ENCODE measurements at places on chromosomes 11 and 22.

- no peak for DNase-seq
These were observed 60.5 kb downstream of the OSBP2 start for GRCh38 chr22:30754971-30755758.

DNA sequence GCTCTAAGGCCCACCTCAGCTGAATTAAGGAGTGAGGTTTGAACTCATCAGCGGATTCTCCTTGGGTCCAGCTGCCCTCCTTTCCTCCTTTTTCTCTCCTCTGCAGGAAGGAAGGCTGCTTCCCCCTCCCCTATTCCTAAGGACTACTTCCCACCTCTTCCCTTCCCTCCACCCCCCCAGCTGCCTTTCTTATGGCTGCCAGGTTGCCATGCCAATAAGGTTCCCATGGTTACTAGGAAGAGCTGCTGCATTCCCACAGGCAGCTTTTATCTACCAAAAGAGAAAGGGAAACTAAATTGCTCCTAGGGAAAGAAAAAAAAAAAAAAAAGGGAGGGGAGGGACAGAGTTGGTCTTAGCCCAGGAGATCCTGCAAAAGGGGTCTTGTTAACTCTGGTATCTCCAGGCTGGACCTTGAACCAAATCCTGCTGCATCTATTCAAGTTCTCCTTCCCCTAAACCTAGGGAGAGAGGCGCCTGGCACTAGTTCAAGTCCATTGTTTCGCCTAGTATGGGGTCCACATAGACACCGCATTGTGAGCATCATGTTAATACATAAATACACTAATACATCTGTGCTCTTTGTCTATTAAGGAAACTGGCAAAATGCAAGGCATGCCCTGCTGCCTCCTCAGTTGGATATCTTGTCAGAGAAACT, 21.2 kb upstream of the FEZ1 start:
- no peak for DNase-seq

DNA sequence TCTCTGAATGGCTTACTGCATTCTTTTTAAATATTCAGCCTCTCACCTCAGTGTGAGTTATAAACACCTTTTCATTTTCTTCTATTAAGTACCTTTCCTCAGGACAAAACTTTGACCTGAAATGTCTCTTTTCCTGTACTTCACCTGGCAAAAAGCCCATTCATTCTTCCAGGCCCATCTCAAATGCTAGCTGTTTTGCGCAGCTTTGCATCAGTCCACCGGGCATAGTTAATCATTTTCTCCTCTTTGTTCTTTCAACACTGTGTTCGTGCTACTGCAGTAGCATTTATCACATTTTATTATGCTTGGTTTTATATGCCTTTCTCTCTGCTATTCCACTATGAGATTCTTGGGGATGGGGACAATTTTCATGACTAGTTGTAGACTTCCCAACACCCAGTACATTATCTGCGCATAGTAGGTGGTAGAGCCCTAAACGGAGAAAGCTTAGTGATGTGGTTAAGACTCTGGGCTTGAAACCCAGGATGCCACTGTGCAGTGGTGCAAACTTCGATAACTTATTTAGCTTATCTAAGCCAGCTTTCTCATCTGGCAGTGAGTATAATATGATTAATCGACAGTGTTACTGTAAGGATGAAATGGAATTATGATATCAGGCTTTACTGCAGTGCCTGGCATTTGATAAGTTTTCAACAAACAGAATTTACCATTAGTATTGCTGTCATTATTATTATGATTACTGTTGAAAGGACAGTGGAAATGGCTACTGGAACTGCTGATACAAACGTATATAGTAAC, 695.7 kb downstream of the NELL1 start:
- DNase-seq, result no peak

- DNase-seq, result no peak
These were observed 69.7 kb downstream of the MYO7A start for GRCh38 chr11:77197626-77198320.

- DNase-seq, result no peak
These were observed 113.8 kb downstream of the ATXN10 start for GRCh38 chr22:45785458-45785857.

GRCh38 chr22:18110194-18110953, at the start of gene TUBA8:
Gene TUBA8, plus strand, starts transcription at chr22:18110809. Its CDS starts 57 bp downstream, at chr22:18110866.
- DNase-seq, result peak; percentile 85

GRCh38 chr22:37299969-37300509, 17.7 kb downstream of the CYTH4 start:
- no peak for DNase-seq

DNA sequence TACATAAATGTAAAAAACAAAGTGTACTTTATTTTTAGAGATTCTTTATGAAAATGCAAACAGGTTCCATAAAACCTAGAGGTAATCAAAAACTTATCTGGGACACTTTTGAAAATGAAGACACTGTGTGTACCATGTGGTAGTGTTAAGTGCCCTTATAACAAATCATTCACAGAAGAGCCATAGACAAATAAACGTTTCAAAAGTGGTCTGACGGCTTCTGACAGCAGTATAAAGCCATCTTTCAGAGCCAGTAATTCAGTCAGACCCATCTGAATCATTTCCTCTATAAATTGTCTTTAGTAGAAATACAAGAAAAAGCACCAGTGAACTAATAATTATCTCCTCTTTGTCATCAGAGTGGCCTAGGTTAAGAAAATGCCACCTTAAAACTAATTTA, 100.0 kb downstream of the PAX6 start:
- DNase-seq, result no peak

- DNase-seq, result no peak
These were observed 5.9 kb downstream of the TP53AIP1 start for GRCh38 chr11:128936606-128937251.

DNA sequence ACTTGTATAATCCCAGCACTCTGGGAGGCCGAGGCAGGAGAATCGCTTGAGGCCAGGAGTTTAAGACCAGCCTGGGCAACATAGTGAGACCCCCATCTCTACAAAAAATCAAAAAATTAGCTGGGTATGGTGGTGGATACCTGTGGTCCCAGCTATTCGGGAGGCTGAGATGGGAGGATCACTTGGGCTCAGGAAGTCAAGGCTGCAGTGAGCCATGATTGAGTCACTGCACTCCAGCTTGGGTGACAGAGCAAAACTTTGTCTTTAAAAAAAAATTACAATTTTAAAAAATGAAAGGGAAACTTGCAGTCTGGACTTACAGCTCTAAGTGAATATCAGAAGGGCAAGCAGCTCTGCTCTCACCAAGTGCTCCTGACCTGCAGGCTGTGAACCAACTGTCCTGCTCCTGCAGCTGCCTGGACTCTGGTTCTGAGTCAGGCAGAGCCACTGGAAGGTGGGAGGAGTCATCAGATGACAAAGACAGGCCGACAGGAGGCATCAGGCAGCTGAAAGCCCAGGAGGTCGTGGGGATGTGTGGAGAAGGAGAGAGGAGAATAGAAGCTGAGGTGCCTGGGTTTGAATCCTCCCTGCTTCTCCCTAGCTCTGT, 9.6 kb downstream of the SMTNL1 start:
- DNase-seq, result no peak

GRCh38 chr11:131423688-131424087, 53.3 kb downstream of the NTM start:
- DNase-seq, result no peak

GRCh38 chr11:66363805-66364535, 7.6 kb downstream of the SLC29A2 start:
- DNase-seq, result no peak

- no peak for DNase-seq
These were observed 510 bp downstream of the PPME1 start for GRCh38 chr11:74171630-74171968.

DNA sequence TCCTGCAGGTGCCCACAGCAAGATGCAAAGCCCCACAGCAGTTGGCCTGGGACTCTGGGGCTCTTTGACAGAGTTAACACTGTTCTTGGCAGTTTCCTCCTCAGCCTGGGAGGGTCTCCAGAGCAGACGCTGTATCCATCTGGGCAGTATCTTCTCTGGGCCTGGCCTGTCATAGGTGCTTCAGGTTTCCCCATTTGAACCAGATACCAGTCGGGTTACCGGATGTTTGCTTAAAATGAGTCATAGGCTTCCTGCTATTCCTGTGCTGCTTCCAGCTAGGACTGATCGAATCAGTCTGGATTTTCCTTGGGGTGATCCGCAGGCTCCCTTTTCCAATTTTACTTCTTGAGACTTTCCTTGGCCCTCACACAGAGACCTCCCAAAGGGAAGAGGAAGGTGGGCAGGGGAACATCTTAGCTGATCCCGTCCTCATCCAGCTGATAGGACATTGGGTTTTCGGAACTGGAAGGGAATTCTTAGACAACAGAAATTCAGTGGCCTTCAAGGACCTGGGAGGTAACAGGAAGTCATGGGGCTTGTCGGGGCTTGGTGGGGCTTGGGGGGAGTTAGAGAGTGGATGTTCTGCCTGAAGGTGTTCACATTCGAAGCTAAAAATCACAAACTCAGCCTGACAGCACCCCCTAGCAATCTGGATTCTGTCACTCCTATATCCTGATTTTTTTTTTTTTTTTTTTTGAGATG, 2.4 kb upstream of the RANGAP1 start:
- no peak for DNase-seq

DNA sequence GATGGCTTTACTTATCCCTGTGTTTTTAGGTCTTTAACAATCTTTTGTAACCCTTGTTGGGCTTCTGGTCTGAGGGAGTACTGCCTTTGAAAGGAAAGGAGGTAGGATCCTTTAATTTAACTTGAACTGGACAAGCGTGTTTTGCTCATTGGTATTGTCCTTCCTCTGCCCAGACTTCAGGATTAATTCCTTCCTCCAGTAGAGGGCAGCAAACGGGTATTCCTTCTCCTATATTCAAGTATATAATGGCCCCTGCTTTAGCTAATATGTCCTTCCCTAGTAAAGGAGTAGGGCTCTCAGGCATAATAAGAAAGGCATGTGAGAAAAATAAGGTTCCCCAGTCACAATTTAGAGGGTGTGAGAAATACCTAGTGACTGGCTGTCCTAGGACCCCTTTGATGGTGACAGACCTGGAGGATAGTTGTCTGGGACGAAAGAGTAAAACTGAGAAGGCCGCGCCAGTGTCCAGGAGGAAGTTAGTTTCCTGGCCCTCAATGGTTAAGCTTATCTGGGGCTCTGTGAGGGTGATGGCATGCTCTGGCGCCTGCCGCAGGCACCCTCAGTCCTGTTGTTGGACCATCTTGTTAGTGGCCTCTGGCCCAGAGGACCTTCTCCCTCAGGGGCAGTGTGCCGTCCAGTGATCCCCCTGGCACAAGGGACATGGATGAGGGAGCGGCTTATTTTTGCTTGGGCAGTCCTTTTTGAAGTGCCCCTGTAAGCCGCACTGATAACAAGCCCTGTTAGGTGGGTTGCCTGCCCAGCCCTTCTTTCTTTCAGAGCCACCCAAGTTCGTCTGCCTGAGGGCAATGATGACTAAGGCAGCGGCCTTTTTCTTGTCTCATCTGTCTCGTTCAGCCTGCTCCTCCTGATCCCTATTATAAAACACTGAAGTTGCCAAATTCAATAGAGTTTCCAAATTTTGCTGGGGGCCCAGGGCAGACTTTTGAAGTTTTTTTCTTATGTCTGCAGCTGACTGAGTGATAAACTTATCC, 51.8 kb downstream of the C11orf71 start:
- DNase-seq, result no peak

DNA sequence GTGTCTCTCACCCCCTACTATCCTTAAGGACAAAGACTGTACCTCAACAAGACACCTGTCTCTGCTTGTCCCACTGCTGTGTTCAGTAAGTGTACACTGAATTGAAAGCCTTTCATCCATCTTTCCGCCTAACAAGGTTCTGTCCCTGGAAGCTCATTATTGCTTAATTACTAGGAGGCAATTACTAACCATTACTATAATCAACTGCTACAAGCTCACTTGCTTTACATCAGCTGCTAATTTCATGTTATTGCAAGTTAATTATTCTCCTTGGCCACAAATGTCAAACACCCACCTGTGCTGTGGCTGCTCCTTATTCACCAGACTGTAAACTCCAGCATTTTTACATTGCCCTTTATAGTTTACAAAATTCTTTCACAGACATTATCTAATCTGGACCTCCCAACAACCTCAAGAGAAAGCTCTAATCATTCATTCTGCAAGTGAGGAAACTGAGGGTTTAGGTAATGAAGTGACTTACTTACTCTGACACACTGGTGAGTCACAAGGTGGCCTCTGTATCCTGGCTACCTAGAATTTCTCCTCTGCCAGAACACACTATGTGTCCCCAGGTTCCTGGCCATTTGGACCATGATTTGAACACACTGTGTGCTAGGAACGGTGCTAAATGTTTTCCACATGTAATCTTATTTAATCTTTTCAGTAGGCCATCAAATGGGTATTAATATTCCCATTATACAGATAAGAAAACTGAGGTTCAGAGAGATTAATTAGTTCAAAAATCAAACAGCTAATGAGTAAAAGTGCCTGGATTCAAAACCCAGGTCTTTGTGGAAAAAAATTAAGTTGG, 66.7 kb downstream of the RAB30 start:
- no peak for DNase-seq

DNA sequence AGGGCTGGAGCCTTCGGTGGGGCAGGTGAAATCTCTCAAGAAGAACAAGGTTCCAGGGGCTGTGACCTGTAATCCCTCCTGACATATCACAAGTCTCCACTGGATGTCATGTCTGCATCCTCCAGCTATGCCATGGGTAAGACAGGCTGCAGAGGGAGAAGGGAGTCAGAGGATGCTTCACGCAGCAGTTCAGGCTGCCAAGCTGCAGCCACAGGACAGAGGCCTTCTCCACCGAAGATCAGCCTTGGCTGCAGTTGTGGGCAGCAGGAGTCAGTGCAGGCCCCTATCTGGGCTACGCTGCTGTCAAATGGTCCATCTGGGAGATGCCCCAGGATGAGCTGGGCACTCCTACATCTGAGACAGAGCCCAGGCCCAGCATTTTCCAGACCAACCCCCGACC, 25.0 kb downstream of the DKK3 start:
- no peak for DNase-seq

DNA sequence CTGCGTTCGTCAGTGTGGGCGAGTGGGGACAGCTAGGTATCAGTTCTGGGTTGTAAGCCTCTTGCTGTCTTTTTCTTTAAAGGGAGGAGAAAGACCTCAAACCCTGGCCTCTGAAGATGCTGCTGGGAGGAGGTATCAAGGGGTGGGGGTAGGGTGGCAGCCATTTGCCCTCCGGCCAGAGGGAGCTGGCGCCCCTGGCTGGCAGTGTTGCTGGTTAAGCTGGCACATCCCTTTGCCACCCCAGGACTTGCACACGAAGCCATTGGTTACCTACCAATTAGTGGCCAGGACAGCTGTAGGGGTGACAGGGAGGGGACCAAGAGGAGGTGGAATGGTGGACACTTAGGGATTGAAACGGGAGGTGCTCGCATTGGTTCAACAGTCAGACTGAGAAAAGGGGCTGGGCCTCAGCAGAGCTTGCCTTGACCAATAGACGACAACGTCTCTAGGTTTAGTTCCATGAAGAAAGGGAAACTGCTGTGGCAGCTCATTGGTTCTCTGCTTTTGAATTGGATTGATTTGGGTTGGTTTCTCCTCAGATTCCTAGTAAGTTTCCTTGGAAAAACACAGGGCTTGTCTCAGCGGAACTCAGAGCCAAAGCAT, 77.9 kb downstream of the ST3GAL4 start:
- DNase-seq, result no peak

- no peak for DNase-seq
These were observed 7.3 kb downstream of the PARVB start for GRCh38 chr22:44031158-44031952.

- DNase-seq, result peak; percentile 48
These were observed 1.7 kb downstream of the RASGRP2 start for GRCh38 chr11:64742087-64742888.

GRCh38 chr11:134034496-134035381, 34.1 kb upstream of the JAM3 start:
- no peak for DNase-seq

- peak; percentile 16 for DNase-seq
These were observed 1.0 kb downstream of the ZBTB16 start for GRCh38 chr11:114060392-114061047.

- no peak for DNase-seq
These were observed 230.1 kb upstream of the DDI1 start for GRCh38 chr11:103806130-103806895.

GRCh38 chr22:29041408-29041807, 20.2 kb downstream of the C22orf31 start:
- DNase-seq, result no peak

Data from GM06990 (cell line).